Activated naive CD4-positive, alpha-beta T cell treated with anti-CD3 and anti-CD28 coated beads, Interleukin-2, amount 50 U/mL, for 72 hours (primary cell): ENCODE measurements at places on chromosomes 1 and 21. TPM values are rescaled to one million over a fixed set of nuclear protein-coding genes. Genes with fewer than 3 reads are reported as not detected.

DNA sequence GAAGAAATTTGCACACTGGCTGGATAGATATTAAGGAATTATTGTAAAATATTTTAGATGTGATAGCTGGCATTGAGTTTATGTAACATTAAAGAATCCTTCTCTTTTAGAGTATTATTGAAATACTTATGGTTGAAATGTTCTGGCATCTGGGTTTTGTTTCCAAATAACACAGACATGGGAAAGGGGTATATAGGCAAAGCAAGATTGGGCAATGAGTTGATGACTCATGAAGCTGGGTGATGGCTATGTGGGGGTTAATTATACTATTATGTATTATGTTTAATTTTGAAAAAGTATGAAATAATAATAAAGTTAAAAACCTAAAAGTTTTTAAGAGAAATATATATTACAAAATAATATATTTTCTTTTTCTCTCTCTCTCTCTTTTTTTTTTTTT is 12.5 kb upstream of the PTPN14 start:
- DNase-seq, result no peak

GRCh38 chr1:176691251-176692228 is 228.6 kb downstream of the PAPPA2 start:
- DNase-seq, result no peak

GRCh38 chr1:218257371-218257770 is 27.7 kb upstream of the RRP15 start:
- DNase-seq, result no peak

DNA sequence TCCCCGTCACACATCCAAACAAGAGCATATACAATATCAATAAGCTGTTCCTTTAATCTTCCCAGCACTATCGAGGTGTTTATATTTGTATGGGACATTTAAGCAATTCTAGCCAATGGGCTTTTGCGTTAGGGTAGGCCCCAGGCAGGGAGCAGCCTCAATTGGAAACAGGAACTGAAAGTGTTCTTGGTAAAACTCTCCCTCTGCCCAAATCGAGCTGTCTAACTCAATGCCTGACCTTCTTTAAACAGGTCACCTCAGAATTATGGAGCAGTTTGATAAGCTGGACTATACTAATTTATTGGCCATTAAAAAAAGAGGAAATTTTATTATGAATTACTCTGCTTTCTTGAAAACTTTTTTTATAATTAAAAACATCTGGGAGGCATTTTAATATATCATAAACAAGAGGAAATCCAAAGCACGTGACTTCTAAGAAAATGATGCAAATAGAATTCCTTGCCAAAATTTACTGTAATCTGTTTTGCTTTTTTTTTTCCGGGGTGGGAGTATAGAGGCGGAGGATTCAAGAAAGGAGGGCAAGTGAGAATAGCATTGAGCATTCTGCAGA is 498.1 kb downstream of the LMO4 start:
- DNase-seq, result no peak

DNA sequence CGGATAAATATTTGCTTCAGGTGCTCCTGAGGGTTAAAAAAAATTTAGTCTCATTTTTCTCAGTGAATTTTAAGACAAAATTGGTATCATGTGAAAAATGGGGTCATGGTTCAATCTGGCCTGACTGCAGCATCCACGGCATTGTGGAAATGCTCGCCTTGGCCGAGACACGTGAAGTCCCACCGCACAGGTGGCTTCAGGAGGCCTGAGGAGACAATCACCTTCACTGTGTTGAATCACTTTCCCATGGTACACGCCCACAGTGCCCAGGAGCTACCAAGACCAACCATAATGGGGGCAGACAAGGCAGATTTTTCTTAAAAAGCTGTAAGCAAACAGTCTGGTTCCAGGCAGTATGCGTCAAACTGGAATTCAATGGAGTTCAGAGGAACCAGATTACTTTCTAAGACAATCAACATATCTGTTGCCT is 11.0 kb upstream of the CPLANE2 start:
- DNase-seq, result no peak

GRCh38 chr1:65148548-65149350 is 746 bp downstream of the AK4 start:
- no peak for DNase-seq

DNA sequence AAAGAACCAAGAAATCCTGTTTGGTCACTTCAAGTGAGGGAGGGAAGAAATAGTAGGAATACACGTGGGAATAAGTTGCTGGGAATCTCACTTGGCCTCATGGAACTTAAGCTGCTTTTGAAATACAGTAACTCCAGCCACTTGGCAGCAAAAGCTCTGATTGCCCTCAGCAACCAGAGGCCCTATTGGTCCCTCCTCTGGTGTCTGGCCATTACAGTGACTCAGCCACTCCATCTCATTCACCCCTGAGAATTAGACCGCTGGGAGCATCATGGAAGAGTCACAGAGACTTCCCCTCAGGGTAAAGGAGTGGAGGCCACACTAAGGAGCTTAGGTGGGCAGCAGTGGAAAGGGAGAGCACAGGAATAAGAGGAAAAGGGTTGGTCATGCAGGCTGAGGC is 99.6 kb downstream of the ELAVL4 start:
- no peak for DNase-seq

GRCh38 chr1:231938711-231939110 is 312.1 kb downstream of the DISC1 start:
- DNase-seq, result no peak

DNA sequence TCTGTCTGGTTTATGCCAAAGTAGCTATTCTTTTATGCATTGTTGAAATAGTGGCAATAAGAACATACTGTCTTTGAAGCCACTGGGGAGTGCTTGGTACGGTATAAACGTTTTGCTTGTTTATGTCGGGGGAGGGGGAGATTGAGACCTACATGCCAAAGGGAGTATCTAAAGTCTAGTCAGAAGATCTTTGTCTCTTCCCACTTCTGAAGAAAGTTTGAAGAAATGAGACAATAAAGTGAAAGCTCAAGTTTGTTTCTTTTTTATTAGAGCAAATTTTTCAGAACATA is 6.8 kb downstream of the AKIRIN1 start:
- no peak for DNase-seq

- DNase-seq, result no peak
Observed at GRCh38 chr21:44495611-44496563, 40.6 kb downstream of the LRRC3 start.

DNA sequence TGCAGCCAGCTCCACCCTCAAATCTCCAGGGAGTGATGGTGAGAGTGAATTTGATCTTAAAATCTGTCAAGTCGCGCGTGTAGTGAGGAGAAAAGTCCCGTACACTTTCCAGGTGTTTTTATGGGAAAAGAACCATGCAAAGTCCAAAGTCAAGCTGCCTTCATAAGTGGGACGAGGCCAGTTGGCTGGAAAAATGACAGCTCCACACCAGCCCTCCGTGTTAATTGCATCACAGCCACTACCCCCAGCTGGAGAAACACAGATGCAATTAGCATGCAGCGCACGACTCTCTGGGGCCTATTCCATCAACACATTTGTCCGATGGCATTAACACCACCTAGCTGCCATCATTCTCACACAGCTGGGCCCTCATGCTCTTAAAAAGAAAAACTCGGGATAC is 68.4 kb downstream of the KLHDC7A start:
- no peak for DNase-seq

DNA sequence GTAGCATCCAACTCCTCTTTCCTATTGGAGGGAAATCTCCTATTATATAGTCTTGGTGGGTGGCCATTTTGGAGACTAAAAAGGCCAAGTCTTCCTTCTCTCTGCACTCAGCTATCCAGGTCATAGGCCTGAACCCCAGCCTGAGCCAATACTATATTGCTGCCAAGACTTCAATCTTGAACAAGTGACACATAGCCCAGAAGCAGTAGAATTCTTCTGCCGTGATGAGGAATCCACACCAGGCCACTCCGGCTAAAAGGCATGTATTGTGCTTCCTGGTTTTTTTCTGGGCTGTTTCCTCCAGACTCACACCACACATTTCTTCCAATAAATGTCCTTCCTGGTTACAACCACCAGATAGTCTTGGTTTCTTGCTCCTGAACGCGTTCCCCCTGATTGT is 43.0 kb downstream of the ATF3 start:
- DNase-seq, result no peak

DNA sequence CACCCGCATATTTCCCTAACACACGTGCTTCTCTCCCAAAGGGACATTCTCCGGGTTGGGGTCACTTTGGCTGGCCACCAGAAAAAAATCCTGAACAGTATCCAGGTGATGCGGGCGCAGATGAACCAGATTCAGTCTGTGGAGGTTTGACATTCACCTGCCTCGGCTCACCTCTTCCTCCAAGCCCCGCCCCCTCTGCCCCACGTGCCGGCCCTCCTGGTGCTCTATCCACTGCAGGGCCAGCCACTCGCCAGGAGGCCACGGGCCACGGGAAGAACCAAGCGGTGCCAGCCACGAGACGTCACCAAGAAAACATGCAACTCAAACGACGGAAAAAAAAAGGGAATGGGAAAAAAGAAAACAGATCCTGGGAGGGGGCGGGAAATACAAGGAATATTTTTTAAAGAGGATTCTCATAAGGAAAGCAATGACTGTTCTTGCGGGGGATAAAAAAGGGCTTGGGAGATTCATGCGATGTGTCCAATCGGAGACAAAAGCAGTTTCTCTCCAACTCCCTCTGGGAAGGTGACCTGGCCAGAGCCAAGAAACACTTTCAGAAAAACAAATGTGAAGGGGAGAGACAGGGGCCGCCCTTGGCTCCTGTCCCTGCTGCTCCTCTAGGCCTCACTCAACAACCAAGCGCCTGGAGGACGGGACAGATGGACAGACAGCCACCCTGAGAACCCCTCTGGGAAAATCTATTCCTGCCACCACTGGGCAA is 59.1 kb downstream of the LACTBL1 start:
- DNase-seq, result no peak

DNA sequence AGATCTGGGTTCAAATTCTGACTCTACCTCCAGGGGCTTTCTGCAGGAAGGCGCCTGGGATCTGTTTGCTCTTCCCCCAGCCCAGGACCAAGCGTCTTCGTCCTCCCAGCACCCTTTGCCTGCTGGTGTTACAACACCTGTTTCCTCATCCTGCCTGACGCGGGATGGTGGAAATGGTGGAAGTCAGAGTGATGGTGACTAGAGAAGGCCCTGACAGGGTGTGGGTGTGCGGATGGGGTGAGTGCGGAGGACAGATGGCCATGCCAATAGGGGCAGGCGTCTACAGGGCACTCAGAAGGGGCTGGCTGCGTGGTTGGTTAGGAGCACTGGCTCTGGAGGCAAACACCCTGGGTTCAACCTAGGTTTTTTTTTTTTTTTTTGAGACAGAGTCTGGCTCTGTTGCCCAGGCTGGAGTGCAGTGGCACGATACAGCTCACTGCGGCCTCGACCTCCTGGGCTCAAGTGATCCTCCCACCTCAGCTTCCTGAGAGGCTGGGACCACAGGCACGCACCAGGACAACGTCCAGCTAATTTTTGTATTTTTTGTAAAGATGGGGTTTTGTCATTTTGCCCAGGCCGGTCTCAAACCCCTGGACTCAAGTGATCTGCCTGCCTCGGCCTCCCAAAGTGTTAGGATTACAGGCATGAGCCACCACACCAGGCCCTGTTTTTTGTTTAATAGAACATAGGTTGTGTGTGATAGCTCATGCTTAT is 1.5 kb downstream of the THEMIS2 start:
- no peak for DNase-seq

DNA sequence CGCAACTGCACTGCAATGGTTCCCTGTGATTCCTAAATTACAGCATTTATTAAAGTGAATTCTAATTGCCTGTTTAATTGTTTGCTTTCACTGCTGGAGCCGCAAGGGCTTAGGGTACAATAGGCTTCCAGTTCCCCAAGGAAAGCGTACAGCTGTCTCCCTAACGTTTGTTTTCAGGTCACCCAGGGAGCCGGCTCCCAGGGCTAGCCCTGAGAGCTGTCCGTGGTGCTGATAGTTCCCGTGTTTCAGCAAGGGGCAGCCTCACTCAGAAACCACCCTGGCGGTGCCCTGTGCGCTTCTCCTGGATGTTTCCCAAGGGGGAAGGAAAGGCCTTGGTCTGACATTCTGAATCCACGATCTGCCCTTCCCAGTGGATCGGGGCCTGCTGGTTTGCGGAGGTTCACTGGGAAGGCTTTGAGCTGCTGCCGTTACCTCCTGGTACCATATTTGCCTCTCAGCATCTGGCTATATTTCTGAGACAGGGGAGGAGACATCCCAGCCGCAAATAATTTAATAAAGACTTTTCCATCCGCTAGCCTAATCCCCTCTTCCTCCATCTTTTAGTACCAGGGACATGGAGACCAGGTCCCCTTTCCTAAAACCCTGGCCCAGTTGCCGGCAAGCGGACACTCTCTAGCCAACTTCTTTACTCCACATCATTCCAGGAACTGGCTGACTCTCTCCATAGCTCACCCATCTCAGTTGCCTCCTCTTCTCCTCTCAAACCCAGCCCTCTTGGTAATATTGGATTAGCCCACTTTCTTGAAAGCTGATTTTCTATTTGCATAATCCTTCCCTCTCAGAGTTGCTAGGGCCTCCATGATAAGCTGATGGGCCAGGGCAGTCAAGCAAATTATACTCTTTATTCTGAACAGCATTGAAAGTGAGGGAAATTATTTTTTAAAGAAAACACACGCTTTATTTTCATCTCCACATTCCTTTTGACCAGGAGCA is 149.0 kb downstream of the IGSF21 start:
- DNase-seq, result no peak

- no peak for DNase-seq
Observed at GRCh38 chr1:203619091-203619780, 7.4 kb upstream of the ATP2B4 start.

GRCh38 chr1:197614916-197615692 is 160.2 kb downstream of the DENND1B start:
- DNase-seq, result no peak

The CRTC2 gene
- total RNA-seq, result 174 TPM

The ATP1A4 gene
- not detected for total RNA-seq

The RGS1 gene
- total RNA-seq, result 12.0 TPM

The ARHGEF11 gene
- 3.5 TPM for total RNA-seq
